Activated CD4-positive, alpha-beta T cell treated with anti-CD3 and anti-CD28 coated beads, Interleukin-2, amount 50 U/mL, for 16 hours (primary cell): ENCODE measurements at places on chromosomes 11 and 22.

GRCh38 chr22:36317658-36318271 lies 64.8 kb downstream of the APOL1 start:
- DNase-seq = no peak

DNA sequence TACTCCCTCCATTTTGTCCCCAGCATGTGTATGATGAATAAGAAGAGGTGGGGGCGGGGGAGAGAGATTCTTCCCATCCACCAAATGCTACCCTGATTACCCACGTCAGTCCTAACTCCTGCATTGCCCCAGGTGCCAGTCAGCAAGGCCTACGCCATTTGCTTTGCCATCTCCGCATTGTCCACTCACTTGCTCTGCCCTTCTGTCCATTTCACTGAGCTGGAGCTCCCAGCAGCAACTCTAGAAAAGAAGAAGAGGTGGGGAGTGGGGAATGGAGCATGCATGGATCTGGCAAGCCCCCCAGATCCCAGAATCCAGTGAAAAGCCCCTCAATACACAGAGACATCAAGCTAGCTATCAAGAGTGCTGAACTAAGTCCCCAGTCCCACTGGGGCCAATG lies 19.0 kb downstream of the WT1 start:
- DNase-seq = no peak

- no peak for DNase-seq
These were observed 141.6 kb downstream of the TRPC6 start for GRCh38 chr11:101442171-101442570.

GRCh38 chr11:45927684-45928413 lies 5.4 kb downstream of the LARGE2 start:
- DNase-seq = no peak

DNA sequence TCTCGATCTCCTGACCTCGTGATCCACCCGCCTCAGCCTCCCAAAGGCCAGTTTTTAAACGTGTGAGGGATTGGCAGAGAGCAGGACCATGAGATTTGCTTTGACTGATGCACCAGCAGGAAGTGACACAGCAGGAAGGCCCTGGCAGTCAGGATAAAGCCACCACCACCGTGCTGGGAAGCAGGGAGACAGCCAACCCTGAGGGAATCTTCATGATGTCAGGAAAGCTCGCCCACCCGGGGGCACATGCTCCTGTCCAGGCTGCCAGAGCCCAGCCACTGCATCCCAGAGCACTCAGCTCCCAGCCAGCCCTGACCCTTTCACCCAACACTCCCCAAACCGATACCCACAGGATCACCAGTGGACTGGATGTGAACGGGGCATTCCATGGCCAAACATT lies 6.1 kb downstream of the TUBGCP6 start:
- DNase-seq = no peak

GRCh38 chr11:100681064-100681502 lies 6.0 kb upstream of the ARHGAP42 start:
- DNase-seq = peak; percentile 25

GRCh38 chr22:43109921-43110443 lies 568 bp upstream of the BIK start:
- no peak for DNase-seq

GRCh38 chr11:110356762-110357671 lies 60.6 kb upstream of the RDX start:
- DNase-seq = peak; percentile 56

- DNase-seq = no peak
These were observed 31.0 kb upstream of the FCHSD2 start for GRCh38 chr11:73172992-73173656.

DNA sequence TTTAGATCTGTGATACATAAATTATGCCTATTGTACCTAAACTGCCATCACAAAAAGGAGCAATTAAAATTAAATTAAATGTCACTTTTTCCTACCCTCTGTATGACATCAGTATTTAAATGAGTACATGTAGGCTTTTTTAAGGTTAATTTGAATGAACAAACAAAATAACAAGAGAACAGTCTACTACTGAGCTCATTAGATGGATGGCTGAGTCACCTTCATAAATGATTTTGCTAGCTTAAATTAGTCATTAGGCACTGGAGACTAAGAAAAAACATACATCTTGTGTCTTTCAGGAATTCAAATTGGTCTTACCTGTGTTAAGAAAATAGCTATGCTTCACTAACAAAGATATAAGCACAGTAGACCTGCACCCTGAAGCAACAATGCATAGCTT lies 153.6 kb downstream of the RCN1 start:
- no peak for DNase-seq

DNA sequence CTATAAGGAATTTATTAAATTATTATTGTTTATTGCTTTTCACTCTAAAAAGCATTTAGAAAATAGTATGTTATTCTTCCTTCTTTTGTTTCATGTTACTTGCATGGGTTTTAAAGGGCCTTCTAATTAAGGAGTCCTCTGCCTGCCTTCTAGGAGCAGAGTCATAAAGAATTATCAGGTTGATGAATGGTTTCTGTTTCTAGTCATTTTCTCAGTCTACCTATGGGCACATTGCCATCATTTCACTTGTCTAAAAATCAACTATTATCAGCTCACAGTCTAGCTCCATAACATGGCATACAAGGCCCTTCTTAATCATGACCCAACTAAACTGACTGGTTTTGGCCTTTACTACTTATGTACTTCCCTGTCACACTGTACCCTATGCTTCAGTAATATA lies 16.2 kb downstream of the DYNC2H1 start:
- peak; percentile 18 for DNase-seq

DNA sequence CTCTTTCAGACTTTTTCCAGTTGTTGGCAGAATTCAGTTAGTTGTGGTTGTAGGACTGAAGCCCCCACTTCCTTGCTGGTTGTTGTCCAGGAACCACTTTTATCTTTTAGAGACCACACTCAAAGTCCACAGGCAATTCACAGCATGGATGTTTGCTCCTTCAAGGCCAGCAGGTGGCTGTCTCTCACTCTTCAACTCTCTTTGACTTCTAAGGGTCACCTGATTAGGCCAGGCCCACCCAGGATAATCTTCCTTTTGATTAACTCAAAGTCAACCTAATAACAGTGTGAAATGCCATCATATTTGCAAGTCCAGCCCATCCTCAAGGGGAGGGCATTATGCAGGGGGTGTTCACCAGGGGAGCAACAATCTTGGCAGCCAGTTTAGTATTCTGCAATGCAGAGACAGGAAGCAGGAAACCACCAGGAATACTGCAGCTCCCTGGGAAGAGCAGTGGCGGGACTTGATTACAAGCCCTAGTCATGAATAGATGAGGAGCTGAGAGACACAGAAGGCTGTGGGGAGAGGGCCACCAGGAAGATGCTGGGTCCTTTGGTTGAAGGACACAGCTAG lies 52.4 kb downstream of the LRRC74B start:
- no peak for DNase-seq

- peak; percentile 51 for DNase-seq
These were observed 28.3 kb upstream of the WNT11 start for GRCh38 chr11:76234416-76235232.

- DNase-seq = no peak
These were observed 3.1 kb downstream of the CPT1A start for GRCh38 chr11:68838572-68838964.

DNA sequence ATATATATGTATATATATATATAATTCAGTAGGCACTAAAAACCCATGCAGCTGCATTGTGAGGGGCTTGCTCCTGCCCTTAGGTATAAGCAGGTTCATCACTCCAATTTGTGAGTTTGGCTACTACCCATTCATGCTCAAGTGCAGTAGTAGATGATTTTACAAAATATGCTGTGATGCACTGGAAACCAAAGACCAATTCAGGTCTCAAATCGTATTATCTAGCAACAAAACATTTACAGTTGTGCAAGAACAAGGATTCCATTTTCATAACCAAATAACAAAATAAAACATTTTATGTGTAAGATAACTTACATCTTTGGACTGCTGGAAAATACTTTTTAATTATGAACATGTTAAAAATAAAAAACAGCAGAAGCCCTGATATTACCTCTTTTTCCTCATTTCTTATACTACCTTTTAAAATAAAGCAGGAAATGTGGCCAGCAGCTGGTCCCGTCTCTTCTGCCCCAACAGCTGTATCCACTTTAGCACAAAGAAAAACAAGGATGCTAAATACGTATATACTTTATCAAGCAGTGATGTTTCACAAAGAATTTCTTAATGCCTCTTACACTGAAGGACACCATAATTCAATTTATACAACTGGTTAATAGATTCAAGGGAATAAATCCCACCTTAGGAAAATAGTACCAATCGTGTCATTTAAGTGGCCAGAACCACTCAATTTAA lies 2.8 kb downstream of the CREBZF start:
- no peak for DNase-seq

- no peak for DNase-seq
These were observed 35.9 kb upstream of the POU2AF1 start for GRCh38 chr11:111414936-111415335.

DNA sequence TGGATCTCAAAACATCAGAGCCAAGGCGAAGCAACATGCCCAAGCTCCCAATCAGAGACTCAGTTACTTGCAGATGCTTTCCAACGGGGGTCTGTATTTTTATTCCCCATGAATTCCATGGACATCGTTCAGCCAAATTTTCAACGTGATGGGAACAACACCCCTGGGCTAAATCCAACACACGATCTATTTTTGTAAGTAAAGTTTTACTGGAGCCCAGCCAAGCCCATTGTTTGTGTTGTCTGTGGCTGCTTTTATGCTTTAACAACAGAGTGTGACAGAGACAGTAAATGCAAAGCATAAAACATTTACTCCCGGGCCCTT lies 33.7 kb downstream of the SLC5A1 start:
- DNase-seq = no peak

GRCh38 chr11:2677127-2677526 lies 22.7 kb downstream of the KCNQ1OT1 start:
- DNase-seq = no peak

DNA sequence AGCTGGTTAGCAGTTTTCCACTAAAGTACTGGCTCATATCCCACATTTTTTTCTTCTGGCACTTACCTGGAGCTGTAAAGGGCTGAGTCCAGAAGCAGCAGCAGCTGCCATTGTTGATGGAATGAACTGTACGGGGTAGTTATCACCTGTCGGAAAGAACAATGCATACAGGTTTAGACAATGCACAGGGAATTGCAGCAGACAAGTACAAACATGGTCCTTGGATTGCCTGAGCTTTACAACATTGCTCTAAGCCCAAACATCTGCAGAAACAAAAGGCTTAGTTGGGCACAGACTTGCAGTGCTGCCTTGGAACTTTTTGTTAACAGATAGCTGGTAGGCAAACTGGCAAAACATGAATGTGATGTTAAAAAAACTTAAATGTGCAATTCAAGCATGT lies 258.8 kb downstream of the SOX6 start:
- no peak for DNase-seq

DNA sequence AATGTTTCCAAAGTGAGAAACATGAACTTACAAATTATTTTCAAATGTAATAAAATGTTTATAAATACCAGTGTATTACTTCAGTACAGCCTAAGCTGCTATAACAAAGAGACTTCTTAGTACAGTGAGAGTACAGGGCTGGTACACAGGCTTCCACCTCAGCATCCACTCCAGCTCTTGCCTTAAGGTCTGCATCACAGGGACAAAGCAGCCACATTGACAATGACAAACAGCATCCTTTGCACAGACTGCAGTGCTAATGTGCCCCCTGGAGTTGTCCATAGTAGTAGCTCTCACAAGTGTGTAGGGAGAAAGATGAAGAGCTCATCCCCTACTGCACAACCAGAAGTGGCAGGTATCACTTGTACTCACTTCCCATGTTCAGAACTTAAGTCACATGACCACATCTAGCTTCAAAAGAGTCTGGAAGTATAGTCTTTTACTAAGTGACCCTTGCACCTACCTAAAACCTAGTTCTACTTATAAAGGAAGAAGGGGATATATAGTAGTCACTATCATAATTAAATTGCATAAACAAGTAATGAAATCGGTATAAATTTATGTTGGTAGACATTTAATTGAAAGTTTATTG lies 10.7 kb upstream of the LIPT2 start:
- no peak for DNase-seq

GRCh38 chr11:93784935-93785360 lies 866 bp downstream of the MED17 start:
- no peak for DNase-seq

- no peak for DNase-seq
These were observed 10.9 kb upstream of the TSKU start for GRCh38 chr11:76772100-76772782.

DNA sequence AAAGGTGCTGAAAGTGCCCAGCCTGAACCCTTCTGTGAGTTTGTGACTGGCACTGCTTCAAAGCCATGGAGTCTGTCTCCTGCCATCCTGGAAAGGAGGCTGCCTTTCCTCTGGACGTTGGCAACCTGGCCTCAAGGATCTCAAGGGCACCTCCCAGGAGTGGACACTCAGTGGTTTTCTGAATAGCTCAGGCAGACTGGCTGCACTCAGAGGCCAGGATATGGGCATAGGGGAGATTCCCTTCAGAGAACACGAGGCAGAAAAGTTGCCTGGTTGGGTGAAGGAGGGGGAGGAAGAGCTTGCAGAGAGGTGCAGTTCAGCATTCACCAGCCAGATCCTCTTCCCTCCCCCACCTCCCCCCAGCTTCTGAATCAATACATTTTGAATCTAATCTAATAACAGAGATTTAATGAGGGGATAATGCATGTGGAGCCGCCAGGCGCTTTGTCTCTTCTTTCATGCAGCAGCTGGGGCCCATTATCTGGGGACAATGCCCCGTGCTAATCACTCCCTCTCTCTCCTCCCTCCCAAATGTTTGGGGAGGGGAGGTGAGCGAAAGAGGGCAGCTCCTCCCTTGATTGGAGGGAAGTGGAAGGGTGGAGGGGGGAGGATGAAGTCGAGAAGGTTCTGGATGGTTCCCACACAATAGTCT lies 17.7 kb downstream of the HTR3A start:
- no peak for DNase-seq
